ENCODE measurements at places on chromosomes 7 and 10.
A peak's percentile ranks its signal among the peaks of the same experiment; 100 is the strongest.

GRCh38 chr7:153381275-153382040 is 621.9 kb downstream of the ACTR3B start:
- no peak for DNase-seq

GRCh38 chr10:7315906-7316305 is 94.9 kb downstream of the SFMBT2 start:
- DNase-seq, result no peak

DNA sequence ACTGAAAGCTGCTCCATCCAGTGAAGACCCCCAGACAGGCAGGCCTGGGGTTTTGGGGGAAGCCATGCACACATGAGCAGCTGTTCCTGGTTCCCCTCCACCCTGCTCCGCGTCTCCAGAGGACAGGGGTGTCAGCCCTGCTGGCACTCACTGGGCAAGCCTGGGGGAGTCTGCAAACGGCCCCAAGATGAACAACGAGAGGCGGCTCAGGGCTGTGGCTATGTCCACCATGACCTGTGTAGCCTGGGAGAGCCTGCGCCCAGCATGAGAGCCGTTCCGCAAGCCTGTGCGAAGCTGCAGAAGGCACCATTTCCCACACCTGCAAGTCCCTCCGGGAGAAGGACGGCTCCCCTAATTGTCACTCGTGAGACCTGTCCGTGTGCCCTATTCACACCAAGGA is 59.5 kb downstream of the DPYSL4 start:
- DNase-seq, result no peak

GRCh38 chr10:131155218-131155875 is 156.2 kb downstream of the TCERG1L start:
- no peak for DNase-seq

DNA sequence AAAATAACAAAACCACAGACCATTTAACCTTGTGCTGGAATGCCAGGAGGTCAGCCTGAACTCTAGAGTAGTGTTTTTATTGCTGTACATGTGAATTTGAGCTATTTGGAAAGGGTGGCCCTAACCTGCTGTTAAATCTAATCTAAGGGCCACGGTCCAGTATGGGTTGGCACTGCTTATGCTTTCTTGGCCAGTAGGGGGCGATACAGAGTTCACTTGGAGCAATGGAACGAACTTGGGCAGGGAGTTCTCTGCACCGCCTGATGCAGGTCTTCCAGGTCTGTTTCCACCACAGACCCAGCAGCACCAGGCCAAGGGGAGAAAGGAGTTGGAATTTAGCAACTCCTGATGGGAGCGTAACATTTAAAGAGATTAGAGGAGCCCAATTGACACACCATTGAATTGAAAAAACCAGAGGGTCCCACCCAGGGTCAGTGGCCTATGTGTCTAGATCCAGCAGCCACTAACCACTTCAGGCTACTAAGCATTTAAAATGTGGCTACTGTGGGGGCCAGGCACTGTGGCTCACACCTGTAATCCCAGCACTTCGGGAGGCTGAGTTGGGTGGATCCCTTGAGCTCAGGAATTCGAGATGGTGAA is 75.7 kb upstream of the EFCAB10 start:
- DNase-seq, result peak; percentile 22

DNA sequence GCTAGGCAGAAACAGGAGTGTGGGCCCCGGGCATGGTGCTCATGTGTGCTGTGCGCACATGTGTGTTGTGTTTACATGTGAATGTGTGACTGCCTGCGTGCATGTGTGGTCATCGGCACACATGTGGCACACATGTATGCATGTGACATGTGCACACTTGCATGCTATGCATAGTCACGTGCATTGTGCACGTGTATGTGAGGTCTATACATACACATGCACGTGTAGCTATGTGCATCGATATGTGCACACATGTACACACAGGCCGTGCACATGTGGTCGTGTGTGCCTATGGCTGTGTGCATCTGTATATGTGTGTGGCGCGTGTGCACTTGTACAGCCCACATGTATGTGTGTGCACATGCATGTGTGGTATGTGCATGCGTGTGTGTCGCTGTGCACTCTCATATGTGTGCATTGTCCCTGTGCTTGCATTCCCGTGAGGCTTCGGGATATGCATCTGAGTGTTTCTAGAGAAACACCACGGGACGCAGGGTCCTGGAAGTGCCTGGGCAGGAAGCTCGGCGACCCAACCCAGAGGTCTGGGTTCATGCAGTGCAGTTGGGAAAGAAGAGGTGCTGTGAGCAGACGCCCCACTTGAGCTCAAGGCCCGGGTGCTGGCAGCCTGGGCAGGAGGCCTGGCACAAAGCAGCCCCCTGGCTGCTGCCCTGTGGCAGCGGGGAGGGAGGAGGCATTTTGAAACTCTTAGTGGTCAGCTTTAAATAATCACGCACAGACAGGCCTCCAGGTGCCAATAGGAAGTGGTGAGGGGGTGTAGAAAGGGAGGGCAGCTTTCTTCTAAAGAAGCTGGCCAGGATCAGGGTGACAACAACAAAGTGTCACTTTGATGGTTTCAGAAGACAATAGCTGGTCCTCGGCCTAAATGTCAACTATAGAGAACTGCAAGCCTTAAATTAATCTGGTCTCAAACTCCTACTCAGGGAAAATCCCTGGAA is 410.0 kb upstream of the MGMT start:
- no peak for DNase-seq

- no peak for DNase-seq
These were observed 193.8 kb downstream of the EBF3 start for GRCh38 chr10:129770286-129770685.

- no peak for DNase-seq
These were observed 94.4 kb downstream of the MAP3K8 start for GRCh38 chr10:30528429-30528786.

DNA sequence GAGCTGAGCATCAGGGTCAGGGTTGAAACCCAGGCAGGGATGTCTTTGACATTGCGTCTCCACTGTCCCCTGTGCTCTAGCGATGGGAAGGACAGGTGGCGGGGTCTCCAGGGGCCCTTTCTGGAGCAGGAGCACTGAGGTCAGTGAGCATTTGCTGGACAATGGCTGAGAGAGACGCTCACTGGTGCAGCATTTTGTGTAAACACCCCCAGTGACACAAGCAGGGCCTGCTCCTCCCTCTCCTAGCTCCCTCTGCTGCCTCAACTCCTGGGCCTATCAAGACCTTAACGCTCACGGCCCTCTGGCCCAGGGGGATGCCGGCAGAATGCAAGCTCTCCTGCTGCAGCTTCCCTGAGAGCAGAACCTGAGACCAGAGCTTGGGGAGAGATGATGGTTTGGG is 17.4 kb upstream of the INMT start:
- DNase-seq, result no peak

GRCh38 chr10:44961230-44961571 is 1.6 kb downstream of the RASSF4 start:
- no peak for DNase-seq

DNA sequence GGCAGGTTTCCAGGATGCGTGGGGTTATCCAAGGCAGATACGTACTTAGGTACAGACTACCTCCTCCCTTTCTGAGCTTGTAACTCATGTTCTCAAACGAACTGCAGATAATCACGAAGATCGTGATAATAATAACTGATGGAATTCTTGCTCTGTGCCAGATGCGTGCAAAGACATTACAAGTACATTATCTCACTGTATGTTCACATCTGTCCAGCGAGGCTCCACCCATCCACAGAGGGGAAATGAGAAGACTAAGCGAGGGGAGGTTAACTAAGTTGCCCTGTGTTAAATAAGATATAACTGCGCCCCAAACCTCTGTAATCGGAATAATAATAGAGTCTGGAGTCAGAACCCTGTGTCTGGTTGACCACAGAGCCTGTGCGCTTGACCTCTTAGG is 1.9 kb downstream of the GALNT17 start:
- no peak for DNase-seq

- no peak for DNase-seq
These were observed 110.4 kb downstream of the PARD3 start for GRCh38 chr10:34704526-34705184.

DNA sequence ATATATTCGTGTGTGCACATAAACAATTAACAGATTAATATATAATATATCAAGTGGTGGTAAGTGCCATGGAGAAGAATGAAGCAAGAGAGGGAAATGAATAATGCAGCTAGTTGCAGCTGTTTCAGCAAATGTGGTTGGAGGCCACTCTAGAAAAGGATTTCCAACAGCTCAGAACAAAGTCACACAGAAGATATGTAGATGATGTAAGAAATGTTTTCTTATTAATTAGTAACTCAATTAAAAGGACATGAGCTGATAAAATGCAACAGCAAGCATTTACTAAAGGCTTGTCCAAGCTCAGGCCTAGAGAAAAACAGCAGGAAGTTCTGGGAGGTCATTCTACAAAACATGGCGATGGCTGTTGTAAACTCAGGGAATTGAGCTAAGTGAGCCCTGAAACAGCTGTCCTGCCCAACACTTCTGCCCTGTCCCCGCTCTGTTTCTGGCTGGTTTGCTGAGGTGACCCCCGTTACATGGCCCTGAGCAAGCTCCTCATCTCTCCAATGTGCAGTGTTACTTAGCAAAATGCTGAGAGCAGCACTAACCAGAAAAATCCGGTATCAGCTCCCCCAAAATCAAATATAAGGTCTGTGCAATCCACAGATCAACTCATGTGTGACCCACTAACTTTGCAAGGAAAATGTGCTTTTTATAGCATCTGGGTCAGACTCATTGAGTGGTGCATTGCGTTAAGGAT is 23.4 kb upstream of the C10orf67 start:
- DNase-seq, result no peak

DNA sequence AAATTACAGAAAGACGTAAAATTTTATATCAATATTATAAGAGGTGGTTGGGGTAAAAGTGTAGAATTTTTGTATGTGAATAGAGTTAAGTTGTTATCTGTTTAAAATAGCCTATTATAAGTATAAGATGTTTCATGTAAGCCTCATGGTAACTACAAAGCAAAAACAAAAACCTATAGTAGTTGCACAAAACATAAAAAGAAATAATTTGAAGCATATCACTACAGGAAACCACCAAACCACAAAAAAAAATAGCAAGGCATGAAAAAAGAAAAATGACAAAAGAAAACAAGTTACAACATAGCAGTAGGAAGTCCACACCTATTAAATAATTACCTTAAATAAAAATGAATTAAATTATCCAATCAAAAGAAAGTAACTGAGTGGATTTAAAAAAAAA is 12.4 kb upstream of the GSTK1 start:
- DNase-seq, result no peak

- DNase-seq, result no peak
These were observed 6.9 kb downstream of the LRIT1 start for GRCh38 chr10:84234479-84234878.

GRCh38 chr10:126060261-126060931 is 164.0 kb downstream of the FANK1 start:
- no peak for DNase-seq
